ENCODE measurements at places on chromosomes 6 and 20.

DNA sequence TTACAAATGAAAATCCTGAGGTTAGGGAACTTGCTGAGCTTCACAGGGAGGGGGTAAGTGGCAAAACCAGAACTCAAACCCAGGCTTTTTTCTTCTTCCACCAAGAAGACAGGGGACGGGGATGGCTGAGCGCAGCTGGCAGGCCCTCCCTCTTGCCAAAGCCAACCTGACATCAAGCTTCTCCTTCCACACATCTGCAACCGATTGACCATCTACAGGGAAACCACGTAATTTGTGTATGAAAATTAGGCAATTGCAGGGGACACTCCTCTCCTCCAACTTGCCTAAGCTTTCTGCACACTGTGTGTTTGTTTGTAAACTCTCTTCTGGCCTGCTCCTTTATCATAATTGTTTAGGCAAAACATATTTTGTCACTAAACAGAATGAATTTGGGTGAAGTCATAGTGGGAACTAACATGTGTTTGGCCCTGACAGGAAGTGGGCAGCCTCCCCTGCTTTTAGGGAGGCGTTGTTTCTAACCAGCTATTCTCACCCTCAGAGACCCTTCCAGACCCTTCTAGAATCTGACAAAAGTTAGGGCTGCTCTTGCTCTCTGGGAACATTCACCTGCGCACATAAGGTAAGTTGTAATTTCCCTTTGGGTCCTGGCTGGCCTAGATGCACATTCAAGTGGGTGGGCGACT lies 18.9 kb downstream of the ZNF831 start:
- no peak for DNase-seq

- no peak for DNase-seq
Measured at GRCh38 chr6:165568326-165568725, 94.7 kb downstream of the PDE10A start.

GRCh38 chr20:57481281-57481711 lies 43.6 kb downstream of the CTCFL start:
- no peak for DNase-seq

- DNase-seq: no peak
Measured at GRCh38 chr6:2976571-2977085, 5.3 kb upstream of the SERPINB6 start.

DNA sequence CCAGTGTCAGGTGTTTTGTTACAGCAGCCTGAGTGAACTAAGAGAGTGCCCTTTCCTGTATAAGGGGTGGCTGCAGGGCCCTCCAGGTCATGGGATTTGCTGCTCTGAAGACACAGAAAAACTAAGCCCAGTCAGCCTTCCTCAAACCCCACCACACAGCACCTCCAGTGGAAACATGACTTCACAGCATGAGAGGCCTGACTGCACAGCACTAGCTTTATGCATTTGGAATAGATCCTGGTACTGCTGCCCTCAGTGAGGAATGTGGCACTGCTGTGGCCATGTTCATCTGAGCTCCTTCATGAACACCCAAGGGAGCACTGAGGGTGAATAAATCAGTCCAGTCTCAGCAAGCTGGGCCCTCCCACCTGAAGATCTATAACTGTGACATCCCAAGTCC lies 296.1 kb upstream of the FOXQ1 start:
- DNase-seq: no peak

GRCh38 chr20:35166242-35166830 lies 5.5 kb upstream of the PROCR start:
- DNase-seq: no peak

DNA sequence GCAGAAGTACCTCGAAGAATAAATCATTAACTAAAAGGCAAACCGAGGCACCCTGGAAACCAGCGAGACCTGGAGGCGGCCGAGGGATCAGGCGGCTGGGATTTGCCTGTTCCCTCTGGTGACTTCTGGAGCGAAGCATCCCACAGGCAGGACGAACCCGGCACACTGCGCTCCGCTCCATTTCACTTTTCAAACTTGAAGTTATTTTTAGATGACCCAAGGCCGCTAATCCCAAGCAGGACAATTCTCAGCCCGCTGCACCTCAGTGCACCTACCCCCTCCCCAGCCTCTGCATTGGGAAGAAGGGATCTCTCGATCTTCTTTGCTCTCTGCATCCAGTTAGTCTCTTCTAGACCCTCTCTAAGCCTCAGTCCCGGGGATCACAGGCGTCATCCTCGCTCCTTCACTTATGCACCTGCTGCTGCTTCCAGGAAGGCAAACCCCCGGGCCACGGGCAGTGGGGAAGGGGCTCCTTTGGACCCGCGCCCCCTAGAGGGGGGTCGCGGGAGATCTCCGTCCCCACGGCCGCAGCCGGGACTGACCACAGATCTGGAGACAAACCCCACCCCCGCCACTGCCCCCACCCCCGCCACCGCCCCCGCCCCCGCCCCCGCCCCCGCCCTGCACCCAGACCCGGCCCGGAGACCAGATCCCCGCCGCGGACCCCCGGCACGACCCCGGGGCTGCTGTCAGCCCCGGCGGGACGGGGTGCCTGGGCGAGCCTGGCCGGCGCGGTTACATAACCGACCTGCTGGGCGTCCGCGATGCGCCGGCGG lies 636 bp downstream of the RCAN2 start:
- DNase-seq: no peak

- DNase-seq: no peak
Measured at GRCh38 chr20:13515291-13515690, 123.4 kb downstream of the TASP1 start.

GRCh38 chr6:122008101-122008999 lies 391.1 kb upstream of the HSF2 start:
- DNase-seq: no peak

GRCh38 chr6:39508515-39508914 lies 186.0 kb upstream of the KCNK16 start:
- DNase-seq: no peak

GRCh38 chr6:145977881-145978280 lies 13.7 kb upstream of the SHPRH start:
- no peak for DNase-seq

DNA sequence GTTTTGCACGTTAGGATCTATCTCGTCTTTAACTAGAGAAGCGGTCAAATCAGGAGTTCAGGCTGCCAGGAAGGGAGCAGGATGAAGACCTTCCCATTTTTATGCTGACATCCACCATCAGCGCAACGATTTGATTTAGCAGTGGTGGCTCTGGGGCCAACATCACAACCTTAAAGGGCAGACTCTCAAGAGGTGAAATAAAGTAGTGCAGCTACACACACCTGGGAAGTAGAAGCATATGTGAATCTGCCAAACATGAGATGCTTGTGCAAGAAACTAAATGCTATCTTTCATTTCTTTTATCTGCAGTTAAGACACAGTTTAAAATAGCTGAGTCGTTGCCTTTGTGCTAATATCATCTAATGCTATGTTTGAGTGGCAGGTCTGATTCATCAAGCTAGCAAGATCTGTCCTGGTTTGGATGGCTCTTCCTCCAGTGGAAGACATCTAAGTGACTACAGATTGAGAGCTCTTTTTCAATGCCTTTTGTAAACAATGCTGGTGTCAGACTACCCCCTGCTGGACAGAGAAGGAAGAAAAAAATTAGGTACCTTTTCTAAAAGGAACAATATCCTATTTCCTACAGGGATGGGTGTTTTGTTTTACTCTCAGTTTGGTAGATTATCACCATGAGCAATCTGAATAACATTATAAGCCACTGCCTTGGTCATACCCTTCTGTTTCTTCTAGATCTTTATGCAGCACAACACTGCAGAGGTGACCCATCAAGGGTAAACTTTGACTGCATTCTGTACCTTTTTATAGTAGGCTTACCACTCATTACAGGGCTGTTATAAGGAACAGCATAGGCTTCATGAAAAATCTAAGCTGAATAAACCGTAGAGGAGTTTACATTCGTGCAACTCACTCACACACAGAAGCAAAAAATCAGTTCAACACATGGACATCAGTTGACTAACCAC lies 171.6 kb upstream of the FBXL4 start:
- no peak for DNase-seq

DNA sequence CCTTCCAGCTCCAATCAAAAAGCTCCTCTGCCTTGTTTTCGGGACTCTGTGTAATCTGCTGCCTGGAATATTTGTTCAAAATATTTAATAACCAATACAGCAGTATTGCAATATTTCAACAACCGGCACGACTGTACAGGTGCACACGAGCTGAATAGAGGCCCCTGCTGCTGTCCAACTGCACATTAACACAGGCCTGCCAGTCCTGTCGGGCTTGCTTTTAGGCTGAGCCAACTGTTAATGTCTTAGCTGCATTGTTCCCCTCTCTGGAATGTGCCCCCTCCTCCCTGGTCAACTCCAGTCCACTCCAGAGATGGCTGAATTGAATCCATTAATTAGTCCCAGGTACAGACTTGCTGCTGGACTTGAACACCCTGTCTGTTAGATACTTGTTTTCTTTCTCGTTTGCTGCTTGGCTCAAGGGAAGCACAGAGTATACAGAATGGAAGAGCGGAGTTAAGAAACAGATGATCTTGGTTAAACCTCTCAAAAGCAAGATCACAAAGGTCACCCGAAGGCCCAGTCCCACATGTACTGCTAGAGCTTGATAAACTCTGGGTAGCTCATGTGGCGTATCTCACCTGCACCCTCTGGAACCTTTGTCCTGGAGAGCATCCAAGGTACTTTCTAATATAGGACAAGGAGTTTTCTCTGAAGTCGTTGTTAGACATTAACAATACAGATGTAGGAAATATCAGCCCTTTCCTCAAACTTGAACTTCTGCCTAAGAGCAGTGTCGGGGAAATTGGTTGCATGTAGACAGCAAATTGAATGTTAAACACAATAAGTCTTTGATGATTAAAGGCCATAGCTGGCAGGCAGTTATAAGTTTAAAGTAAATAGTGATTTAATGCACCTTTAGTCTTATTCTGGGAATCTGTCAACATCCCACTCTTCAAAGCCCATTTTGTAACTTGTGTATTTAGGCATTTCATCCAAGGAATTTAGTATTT lies 31.9 kb downstream of the SHLD1 start:
- DNase-seq: no peak

DNA sequence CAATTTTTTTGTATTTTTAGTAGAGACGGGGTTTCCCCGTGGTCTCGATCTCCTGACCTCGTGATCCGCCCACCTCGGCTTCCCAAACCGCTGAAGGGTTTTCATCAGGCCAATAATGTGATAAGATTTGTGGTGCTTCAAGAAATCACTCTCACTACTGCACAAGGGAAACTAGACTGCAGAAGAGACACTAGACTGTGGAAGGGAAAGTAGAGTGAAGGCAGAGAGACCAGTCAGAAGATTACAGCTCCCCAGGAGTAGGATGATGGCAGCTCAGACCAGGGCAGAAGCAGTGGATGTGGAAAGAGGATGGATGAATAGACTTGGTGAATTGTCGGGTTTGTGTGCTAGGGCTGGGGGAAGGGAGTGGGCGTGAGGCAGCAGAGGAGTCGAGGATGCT lies 48.0 kb upstream of the GTSF1L start:
- DNase-seq: no peak

DNA sequence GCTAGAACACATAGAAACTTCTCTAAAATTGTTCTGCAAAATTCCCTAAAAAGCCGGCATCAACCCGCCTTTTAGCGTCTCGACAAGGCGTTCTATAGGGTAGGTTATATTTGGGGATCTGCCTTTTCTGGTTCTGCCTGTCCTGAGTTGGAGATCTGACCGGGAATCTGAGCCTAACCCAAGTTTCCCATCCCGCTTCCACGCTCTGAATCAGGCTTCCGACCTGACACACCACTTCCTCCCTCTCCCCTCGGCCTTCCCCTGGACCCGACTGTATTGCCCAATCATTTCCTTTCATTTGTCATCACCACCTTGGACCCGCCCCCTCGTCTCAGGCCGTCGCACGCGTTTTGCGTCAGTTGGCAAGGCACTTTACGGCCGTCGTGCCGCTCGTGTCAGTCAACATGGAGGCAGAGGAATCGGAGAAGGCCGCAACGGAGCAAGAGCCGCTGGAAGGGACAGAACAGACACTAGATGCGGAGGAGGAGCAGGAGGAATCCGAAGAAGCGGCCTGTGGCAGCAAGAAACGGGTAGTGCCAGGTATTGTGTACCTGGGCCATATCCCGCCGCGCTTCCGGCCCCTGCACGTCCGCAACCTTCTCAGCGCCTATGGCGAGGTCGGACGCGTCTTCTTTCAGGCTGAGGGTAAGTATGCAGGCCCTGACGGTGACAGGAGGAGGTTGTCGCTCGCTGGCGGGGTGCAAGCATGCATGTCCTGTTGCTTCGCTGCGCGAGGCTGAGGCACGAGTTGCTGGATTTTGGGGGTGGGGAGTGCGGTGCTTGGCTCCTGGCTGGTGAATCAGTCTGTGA lies at the start of gene ABT1:
Gene ABT1 (plus strand): TSS at position 375 of the 810 bp plus-strand sequence. CDS start 30 bp downstream, at position 405.
- peak; percentile 95 for DNase-seq

DNA sequence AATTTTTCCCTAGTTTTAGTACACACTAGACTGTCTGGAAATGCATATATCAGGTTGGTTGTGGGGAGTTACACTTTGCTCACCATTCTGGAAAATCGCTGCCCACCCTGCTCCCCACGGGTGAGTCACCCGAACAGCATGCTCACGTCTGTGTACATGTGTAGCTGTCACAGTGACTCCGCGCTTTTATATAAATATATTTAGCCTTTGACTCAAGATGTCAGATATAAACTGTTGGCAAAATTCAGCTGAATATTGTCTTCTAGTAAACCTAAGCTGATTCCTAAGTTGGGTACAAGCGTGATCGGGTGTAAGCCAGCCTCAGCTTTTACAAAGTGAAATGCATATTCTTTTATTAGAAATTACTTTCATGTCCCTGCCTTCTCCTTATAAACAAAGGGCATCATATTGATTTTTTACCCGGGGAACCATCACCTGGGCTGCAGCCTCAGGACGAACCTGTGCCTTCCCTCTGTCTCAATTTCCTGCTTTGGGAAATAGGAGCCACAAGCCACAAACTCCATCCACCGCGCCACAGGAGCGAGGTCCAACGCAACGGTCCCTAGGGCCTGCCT lies 4.3 kb downstream of the SDCBP2 start:
- DNase-seq: peak; percentile 31

GRCh38 chr6:167806061-167806700 lies 20.5 kb upstream of the AFDN start:
- DNase-seq: no peak

- no peak for DNase-seq
Measured at GRCh38 chr6:22145376-22145775, 151.5 kb downstream of the PRL start.

DNA sequence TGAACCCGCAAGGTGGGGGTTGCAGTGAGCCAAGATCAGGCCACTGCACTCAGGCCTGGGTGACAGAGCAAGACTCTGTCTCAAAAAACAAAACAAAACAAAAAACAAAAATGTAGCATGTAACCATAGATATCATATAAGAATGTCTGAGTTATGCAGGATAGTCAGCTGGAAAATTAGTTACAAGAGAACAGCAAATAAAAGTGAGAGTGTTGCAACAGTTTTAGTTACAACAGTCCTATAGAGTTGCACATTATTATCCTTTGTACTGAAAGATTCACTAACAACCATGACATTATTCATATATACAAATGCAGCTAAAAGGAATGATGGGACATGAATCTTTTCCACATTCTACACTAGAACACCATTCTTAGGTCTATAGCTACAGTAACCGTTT lies 16.4 kb downstream of the RNF24 start:
- no peak for DNase-seq

DNA sequence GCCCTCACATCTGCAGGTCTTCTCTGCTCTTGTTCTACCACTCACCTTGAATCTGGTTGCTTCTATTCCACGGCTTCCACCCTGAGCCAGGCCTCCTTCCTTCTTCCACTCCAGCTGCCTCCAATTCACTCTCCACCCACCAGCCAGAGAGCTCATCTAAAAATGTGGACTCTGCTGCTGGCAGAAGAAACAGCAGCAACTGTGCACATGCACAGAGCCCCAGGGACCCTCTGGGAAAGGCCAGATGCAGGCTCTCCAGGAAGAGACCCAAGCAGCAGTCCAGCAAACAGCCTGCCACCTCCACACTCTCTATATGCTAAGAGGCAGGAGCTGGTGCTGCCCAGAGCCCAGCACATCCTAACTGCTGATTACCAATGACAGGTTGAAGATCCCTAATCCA lies 162.6 kb upstream of the TOP1 start:
- DNase-seq: no peak

Measured in activated CD8-positive, alpha-beta memory T cell treated with anti-CD3 and anti-CD28 coated beads for 1 hour (primary cell).